ENCODE measurements at places on chromosomes 1 and 21.

GRCh38 chr1:39333296-39333695 lies 128.8 kb downstream of the MACF1 start:
- no peak for DNase-seq

DNA sequence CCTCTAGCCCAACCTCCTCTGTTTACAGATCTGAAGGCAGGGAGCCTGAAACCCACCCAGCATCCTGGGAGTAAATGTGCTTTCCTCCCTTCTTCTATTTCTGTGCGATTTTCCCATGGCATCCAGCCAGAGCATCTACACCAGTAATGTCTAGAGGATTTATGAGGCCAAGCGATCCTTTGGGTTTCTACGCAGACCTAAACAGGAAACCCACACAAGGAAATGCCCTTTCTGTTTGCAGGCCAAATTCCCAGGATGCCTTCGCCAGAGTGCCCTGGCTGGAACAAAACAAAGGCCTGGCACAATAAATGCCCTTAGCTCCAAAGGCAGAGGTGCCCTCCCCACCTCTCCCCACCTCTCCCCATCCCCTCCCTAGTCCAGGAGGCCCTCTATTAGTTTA lies 110.5 kb upstream of the CDC42BPA start:
- DNase-seq = no peak

- no peak for DNase-seq
Measured at GRCh38 chr1:225881081-225881958, 860 bp downstream of the TMEM63A start.

DNA sequence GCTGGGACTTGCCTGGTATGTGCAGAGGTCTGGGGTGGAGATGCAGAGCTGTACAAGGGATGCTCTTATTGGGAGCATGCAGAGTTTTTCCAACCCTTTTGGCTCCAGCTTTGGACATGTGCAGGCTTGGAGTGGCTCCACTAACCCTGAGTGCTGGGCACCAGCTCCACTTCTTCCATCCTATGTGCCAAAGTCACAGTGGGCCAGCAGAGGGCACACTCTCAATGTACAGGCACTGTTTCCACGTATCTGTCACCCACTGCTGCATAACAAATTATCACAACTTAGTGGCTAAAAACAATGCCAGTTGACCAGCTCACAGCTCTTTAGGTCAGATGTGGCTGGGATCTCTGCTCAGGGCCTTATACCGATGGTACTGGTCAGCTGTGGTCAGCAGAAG lies 631.8 kb downstream of the AJAP1 start:
- DNase-seq = no peak

- DNase-seq = no peak
Measured at GRCh38 chr1:198678301-198678836, 39.5 kb downstream of the PTPRC start.

All from retina (tissue), 1 donor.